LHCN-M2 (cell line): ENCODE measurements at places on chromosomes 3 and 15. TPM values are rescaled to one million over a fixed set of nuclear protein-coding genes. Genes with fewer than 3 reads are reported as not detected.

GRCh38 chr15:53115563-53115962 is 325.4 kb upstream of the ONECUT1 start:
- no peak for DNase-seq

DNA sequence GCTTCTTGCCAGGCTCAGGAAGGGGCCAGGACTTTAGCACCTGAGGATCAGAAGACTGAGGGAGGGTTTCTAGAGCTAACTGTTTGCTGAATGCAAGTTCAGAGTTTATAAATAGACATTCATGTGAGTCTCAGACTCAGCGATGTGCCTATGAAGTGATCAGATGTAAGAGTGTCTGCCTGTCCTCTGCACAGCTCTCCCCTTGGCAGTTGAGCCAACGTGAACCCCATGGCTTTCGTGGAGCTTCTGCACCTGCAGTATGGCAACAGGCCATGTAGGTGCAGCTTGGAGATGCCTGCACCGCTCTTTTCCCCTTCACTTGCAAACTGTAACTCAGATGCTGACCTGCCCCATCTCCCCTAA is 141.9 kb downstream of the CHDH start:
- no peak for DNase-seq

DNA sequence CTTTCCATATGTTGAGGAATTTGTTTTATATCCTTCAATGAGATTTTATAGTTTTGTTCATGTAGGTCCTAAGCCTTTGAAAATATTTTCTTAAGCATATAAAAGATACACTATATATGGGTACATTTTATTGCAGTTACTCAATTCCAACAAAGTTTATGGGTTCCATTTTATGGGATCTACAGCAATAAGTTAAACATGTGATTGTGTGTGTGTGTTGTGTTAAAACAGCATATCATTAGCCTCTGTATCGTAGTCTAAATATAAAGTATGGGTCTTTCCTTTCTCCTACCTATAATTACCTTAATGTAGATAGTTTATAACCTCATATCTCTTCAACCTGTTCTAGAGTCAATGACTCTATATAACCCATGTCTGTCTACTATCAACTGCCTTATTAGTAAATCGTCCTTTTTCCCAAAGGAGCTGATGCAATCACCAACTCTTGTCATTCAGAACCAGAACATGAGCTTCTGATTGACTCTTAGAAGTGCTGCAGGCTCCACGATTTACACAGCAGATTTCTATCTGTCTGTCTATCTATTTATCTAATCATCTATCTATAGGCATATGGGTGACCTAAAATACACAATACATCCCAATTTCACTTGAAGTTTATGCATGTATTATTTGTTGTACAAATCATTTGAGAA is 512.6 kb upstream of the CBLB start:
- no peak for DNase-seq

Gene EXD1
- not detected in 2 replicates for total RNA-seq

Gene NPAP1
- total RNA-seq = not detected in 2 replicates

Gene GPR171
- not detected in 2 replicates for total RNA-seq

Gene HCN4
- not detected in 2 replicates for total RNA-seq
